ENCODE measurements at places on chromosomes 6 and 20. TPM values are rescaled to one million over a fixed set of nuclear protein-coding genes. Genes with fewer than 3 reads are reported as not detected.

The KIFC1 gene
- 39.0 TPM for total RNA-seq

The IL17F gene
- not detected for total RNA-seq

The ASIP gene
- not detected for total RNA-seq

The POPDC3 gene
- total RNA-seq = 27.8 TPM
